ENCODE measurements at places on chromosomes 3 and 15. TPM values are rescaled to one million over a fixed set of nuclear protein-coding genes. Genes with fewer than 3 reads are reported as not detected.

The WDR93 gene
- 0.64 TPM for total RNA-seq

The KNG1 gene
- not detected for total RNA-seq

The AMOTL2 gene
- 46.2 TPM for total RNA-seq

The SLC24A5 gene
- total RNA-seq = not detected

The MUC20 gene
- 0.62 TPM for total RNA-seq

The CHMP2B gene
- total RNA-seq = 93.9 TPM

The SLC2A2 gene
- total RNA-seq = not detected

The KY gene
- total RNA-seq = 0.07 TPM

The RAD51 gene
- 18.0 TPM for total RNA-seq

The DUOXA2 gene
- not detected for total RNA-seq

The CP gene
- 7.0 TPM for total RNA-seq

The TCF12 gene
- 53.0 TPM for total RNA-seq

The TMCO5A gene
- not detected for total RNA-seq

The NEK11 gene
- 5.9 TPM for total RNA-seq

The KBTBD8 gene
- total RNA-seq = 0.48 TPM
